ENCODE measurements at places on chromosomes 11 and 22.

DNA sequence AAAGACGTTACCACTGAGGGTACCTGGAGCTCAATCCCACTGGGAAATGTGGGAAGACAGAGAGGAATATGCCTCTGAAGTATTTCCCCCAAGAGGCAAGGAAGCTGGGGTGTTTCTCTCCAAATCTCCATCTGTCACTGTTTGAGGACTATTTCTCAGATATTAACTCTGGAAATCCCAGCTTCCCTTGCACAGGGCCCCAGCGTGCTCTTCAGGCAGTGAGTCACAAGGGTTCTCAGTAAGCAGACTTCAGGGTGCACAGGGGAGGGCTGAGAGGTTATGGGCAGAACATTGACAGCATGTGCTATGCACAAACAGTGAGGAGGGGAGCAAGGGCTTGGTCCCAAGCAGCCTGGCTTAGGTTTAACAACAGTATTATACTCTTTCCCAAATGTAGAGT lies 60.9 kb upstream of the EED start:
- no peak for DNase-seq

DNA sequence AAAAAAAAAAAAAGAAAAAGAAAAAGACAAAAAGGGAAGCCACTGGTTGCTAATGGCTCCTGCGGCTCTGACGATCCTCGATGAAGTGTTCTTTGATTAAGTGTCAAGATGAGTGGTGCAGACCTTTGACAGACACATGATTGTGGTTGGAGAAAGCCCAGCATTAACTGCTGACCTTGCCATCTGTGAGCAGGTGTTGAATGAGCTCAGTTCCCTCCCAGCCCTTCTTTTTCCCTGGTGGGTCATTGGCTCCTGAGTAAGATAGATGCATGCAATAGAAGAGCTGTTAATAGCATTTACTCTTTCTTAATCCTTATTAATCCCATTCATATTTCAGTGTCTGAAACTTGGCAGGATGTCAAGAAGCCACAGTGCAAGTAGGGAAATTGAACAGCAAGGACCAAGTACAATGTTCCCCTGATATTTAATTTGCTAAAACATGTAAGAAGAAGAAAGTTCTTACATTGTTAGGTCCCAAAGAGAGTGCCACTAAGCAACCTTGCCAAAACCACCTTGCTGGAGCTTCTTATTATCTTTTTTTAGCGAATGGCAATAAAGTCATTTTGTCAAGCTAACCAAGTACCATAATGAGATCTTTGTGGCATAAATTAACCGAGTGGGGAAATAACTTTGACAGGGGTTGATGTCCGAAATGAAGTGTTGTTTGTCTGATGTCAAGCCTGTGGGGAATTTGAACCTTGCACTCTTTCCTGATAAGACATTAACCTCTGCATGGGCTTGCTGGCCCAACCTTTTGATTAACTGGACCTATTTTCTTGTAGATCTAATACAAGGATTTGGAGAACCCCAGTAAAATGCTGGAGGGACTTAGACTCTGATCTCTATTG lies 113.7 kb downstream of the PTPRJ start:
- DNase-seq: no peak

- no peak for DNase-seq
These were observed 68.5 kb downstream of the SPATA19 start for GRCh38 chr11:133776671-133777367.

- no peak for DNase-seq
These were observed 44.1 kb downstream of the CHORDC1 start for GRCh38 chr11:90178751-90179150.

DNA sequence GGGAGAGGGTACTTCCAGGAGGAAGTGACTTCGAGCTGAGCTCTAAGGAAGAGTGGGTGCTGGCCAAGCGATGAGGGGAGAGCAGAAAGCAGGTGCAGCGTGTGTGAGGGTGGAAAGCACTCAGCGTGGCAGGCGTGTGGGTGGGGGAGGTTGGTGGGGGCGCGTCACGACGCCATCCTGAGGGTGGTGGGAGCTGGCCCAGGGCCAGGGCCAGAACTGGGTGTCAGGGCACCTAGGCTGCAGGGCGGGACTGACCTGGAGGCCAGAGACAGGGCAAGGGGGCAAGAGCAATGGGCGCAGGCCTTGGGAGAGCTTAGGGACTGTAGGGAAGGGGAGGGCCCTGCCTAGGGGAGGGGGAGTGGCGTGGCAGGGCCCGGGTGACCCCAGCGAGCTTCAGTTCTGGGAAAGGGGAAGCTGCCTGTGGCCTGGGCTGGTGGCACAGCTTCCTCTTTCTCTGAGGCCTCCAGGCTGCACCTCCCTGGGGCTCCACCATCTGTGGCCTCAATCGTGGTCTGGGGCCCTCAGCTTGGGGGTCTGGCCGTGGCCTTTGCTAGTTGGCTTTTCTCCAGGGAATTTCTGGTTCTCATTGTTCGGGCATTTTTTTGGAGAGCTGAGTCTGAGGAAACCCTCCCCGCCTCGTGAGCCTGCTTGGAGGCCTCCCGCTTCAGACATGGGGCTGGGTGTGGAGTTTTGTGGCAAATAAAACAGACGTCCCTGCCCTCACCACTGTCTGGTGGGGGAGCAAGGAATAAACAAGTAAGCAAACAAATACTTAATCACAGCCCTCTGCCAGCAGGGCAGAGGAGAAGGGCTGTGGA lies 8.9 kb downstream of the RELT start:
- no peak for DNase-seq

- no peak for DNase-seq
These were observed 155.2 kb downstream of the TRIM29 start for GRCh38 chr11:119982517-119983239.

DNA sequence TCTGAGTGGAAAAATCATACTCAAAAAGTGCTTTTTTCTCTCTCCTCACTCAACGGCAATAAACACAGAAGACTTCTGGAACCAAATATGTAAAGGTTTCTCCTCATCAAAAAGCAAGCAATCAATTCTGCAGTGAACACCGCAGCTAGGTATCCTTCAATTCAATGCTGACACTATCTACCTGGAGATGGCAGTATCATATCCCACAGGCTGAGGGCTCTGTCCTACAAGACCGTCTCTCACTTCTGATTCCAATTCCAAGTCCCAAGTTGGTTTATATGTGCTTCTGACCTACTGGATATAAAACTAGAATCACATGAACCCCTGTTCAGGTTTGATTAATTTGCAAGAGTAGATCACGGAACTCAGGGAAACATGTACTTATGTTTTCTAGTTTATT lies 59.7 kb upstream of the LUZP2 start:
- DNase-seq: no peak
